ENCODE measurements at places on chromosomes 3 and 15. TPM values are rescaled to one million over a fixed set of nuclear protein-coding genes. Genes with fewer than 3 reads are reported as not detected.

Gene FAM107A
- not detected for total RNA-seq

Gene ROBO1
- total RNA-seq = 0.27 TPM

Gene EAF1
- 32.1 TPM for total RNA-seq

Gene PFKFB4
- 20.3 TPM for total RNA-seq

Gene GOLGA8Q
- not detected for total RNA-seq

Gene PRR20G
- 0.30 TPM for total RNA-seq

Gene DNAH1
- 5.5 TPM for total RNA-seq

GRCh38 chr15:101382544-101382943 is 87.5 kb upstream of the SNRPA1 start:
- no peaks in the 10 kb centered on the region for H3K36me3 ChIP-seq
- H3K27me3 ChIP-seq = no peaks in the 10 kb centered on the region
- no peak for DNase-seq
- no peak overlapping the region for H3K27ac ChIP-seq
- no peaks in the 10 kb centered on the region for H3K4me1 ChIP-seq
- no peak overlapping the region for H3K4me3 ChIP-seq

GRCh38 chr3:156643729-156644389 is 30.5 kb upstream of the TIPARP start:
- no peaks in the 10 kb centered on the region for H3K27me3 ChIP-seq
- H3K4me3 ChIP-seq = no peak overlapping the region
- no peak overlapping the region for H3K27ac ChIP-seq
- H3K36me3 ChIP-seq = no peaks in the 10 kb centered on the region
- no peak for DNase-seq

DNA sequence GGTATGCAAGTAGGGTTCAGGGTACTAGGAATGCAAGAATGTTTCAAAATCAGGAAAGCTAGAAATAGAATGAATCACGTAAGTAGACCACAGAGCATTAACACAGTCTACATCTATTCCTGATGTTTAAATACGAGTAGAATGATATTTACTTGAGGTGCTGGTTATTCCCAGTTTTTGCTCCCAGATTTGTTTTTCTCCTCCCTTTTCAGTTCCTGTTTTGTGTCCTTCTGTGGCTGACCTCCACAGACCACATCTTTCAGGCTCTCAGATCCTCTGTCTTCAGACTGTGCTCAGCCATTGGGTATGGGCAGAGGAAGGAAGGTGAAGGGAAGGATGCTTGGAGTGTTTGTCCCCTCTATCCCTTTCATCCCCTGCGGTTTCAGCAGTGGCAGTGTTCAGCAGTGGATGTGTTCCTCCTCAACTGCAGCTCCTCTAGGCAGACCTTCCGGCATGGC is 276.6 kb downstream of the ZNF621 start:
- H3K36me3 ChIP-seq = no peaks in the 10 kb centered on the region
- H3K27ac ChIP-seq = no peak overlapping the region
- H3K4me1 ChIP-seq = no peaks in the 10 kb centered on the region
- H3K4me3 ChIP-seq = no peak overlapping the region
- H3K27me3 ChIP-seq = no peaks in the 10 kb centered on the region

GRCh38 chr3:138732456-138732855 is 102.3 kb downstream of the PIK3CB start:
- H3K4me1 ChIP-seq = no peaks in the 10 kb centered on the region
- no peak overlapping the region for H3K4me3 ChIP-seq
- DNase-seq = no peak
- H3K27me3 ChIP-seq = no peaks in the 10 kb centered on the region

- no peaks in the 10 kb centered on the region for H3K36me3 ChIP-seq
- no peaks in the 10 kb centered on the region for H3K4me1 ChIP-seq
- H3K4me3 ChIP-seq = no peak overlapping the region
- H3K27ac ChIP-seq = no peak overlapping the region
Observed at GRCh38 chr3:33920511-33920910, 122.1 kb downstream of the PDCD6IP start.

DNA sequence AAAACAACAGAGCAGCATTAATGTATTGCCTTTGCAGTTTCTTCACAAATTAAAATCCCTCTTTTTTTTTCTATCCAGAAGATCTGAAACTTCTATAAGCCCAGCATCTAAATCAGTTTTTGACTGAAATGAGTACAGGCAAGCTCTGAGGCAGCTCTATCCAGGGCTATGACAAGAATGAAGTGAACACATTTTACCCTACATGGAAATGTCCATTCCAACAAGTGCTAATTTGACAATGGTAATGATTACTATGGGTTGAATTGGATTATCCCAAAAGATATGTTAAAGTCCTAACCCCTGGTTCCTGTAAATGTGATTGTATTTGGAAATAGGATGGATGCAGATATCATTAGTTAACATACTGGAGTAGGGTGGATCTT is 115.7 kb downstream of the RPL22L1 start:
- no peaks in the 10 kb centered on the region for H3K27me3 ChIP-seq
- no peak overlapping the region for H3K4me3 ChIP-seq
- peaks cover 28% of the 10 kb centered on the region for H3K4me1 ChIP-seq
- H3K36me3 ChIP-seq = no peaks in the 10 kb centered on the region
